ENCODE measurements at places on chromosomes 4 and X.

DNA sequence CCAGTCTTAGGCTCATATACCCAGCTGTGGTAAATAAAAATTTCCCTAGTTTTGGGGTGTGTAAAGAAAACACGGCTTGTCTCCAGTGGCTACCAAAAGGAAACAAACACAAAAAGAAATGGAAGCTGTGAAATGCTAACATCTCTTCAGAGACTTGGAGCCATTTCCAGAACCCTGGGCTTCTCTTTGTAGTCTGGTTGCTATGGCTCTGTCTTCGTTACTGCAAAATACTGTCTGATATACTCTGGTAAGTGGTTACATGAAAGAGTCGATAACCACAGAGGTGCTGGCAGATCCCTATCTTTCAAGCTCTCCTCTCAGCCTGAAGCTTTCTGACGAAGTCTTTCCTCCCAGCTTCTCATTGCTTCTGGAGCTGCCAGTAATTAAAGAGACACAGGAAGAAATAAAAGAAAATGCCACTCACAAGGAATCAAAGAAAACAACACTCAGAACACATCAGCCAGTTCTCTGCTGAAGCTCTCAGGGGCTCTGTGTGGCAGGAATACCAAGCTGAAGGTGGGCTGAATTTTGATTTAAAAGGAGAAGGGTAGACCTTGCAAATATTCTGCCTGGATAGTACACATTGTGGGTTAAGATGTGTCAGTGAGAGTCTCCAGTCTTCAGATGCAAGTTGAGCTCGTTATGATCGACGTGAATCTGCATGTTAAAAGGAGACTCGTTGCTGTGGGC is 107.6 kb upstream of the FAM9C start:
- DNase-seq, result no peak

GRCh38 chr4:38859501-38859900 is 2.9 kb upstream of the TLR6 start:
- DNase-seq, result no peak

DNA sequence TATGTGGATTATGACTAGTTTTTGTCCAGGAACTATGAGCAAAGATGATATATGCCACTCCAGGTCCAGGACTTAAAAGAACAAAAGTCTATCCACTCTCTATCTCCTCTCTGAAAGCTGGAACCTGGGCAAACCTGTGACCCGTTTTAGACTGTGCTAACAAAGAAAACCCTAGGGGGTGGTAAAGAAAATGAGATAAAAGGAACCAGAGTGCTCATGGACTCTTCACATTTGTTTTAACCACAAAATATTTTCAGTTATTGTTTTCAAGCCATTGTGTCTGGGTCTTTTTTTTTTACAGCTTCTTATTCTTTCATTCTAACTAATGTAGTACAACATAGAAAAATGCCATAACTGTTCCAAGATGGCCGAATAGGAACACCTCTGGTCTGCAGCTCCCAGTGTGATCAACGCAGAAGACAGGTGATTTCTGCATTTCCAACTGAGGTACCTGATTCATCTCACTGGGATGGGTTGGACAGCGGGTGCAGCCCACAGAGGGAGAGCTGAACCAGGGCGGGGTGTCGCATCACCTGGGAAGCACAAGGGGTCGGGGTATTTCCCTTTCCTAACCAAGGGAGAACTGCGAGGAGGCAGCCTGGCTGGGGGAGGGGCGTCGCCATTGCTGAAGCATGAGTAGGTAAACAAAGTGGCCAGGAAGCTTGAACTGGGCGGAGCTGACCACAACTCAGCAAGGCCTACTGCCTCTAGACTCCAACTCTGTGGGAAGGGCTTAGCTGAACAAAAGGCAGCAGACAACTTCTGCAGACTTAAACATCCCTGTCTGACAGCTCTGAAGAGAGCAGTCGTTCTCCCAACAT is 45.1 kb downstream of the CHM start:
- DNase-seq, result no peak

DNA sequence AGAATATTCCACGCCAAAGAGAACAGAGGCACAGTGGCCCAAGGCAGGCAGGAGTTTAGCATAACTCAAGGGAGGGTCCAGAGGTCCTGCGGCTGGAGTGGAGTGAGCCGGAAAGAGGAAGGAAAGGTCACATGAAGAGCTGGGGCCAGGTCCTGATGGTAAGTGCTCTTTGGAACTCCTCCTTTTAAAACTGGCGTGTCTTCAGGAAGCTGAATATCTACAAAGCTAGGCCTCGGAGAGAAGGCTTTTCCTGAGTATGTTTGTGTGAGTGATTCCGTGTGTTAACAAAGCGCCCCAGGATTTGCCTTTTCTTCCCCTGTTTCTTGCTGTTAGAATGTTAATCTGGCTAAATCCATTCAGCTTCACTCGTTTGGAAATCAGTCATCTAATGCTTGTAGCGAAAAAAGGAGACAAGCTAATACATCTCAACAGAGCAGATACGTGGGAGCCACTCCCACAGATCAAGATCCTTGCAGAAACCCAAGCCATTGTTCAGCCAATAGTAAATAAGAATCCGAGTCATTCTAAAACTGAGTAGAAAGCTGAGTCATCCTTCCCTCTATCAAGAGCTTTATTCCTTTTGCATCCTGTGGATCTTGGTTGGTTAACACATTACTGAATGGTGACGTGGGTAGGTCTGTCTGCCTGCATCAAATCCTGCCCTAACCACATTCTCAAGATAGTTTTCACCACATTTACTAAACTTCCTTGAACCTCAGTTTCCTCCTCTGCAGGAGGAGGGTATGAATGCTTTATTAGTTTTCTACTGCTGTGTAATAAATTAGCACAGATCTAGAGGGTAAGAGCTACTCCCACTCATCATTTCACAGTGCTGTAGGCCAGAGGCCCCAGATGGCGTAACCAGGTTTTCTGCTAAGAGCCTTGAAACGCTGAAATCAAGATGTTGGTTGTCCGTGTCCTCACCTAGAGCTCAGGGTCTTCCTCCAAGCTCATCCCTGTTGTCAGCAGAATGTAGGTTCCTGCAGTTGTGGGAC is 43.2 kb upstream of the RBM47 start:
- no peak for DNase-seq

DNA sequence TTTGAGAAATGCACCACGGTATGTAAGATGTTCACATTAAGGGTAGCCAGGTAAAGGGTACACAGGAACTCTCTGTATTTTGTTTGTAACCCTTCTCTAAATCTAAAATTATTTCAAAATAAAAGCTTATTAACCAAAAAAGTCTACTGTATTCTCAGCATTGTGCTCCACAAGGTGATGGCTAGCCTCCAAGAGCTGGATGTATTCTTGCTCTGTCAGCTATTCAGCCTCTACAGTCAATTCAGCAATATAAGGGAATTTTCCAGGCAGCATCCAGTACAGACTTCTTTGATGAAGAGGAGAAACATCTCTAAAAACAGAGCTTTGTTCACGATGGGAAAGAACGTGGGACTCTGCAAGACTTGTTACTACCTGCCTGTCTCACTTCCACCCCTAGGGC is 63.5 kb upstream of the MAOA start:
- no peak for DNase-seq

- DNase-seq, result no peak
Observed at GRCh38 chr4:169160825-169161224, 109.9 kb downstream of the SH3RF1 start.

DNA sequence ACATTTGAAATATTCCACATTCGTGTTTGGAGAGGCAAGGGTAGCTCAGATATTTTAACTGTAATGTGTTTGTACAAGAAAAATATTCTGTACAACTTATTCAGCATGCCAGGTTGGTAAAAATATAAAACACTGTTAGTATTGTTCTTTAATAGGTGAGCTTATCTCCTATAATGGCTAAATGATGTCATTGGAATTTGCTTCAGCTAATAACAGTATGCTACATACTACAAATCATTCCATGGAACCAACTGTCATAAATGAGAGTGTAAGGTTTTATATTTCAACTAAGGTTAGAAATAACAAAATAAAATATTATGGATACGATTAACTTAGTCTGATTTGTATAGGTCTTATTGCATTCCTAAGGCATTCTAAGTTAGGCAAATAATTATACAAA is 206.6 kb downstream of the ADGRL3 start:
- no peak for DNase-seq

GRCh38 chr4:27318740-27319139 is 458.1 kb downstream of the STIM2 start:
- DNase-seq, result no peak

DNA sequence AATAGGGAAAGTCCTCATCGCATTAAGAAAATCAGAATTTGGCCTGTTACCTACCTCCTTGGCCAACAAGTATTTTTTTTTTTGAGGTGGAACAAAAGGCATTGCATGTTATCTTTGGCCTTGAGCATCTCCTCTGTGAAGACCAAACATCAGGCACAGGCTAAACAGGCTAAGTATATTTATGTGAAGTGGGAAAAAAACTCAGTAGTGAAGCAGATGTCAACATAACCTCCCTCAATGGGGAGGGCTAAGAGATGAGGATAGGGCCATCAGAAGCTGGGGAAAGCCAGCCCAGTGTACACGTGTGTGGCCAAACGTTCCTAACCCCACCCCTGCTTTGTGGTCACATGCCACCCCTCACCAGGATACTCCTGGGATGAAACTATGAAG is 102.5 kb downstream of the FNIP2 start:
- no peak for DNase-seq

GRCh38 chr4:144645631-144646522 is at the start of gene HHIP:
TSS of gene HHIP (plus strand) at chr4:144646156. CDS start at chr4:144646676, 520 bp downstream.
- DNase-seq, result no peak

- DNase-seq, result no peak
Observed at GRCh38 chr4:19009881-19010280, 988.3 kb upstream of the LCORL start.

DNA sequence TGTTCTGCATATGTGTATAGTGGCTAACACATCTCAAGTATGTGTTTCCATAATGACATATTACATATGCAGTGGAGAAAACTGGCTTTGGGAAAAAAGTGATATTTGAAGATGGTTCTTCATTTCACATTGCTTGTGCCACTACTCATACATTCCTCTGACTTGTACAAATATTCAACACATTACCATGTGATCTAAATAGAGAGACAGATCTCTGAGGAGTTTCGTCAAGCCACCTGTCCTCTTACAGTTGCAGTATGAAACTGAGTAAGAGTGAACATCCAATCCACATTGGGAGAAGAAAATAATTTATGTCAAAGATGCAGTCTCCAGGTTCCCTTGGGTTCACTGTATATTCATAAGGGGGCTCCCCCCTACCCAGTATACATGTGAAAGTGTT is 123.9 kb downstream of the KDR start:
- DNase-seq, result no peak

DNA sequence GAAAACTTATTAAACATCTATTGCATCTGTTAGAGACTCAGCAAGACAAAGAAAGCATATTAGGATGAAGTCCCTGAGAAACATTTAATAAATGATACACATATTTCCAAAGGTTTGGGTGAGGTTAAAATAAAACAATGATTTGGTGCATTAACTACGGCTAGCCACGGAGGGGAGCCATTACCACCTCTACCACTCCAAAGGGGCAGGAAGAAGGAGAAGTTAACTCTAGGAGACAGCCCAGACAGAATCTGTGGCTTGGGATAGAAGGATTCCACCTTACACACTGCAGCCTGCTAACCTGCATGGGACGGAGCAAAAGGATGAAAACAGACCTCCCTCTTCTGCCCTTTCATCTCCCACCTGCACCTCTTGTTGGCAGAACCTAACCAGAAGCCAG is 189.1 kb upstream of the C1QTNF7 start:
- DNase-seq, result no peak
